ENCODE measurements at places on chromosomes 7 and 10. TPM values are rescaled to one million over a fixed set of nuclear protein-coding genes. Genes with fewer than 3 reads are reported as not detected.

LRRN3 gene
- 3.7 TPM for total RNA-seq

BLOC1S2 gene
- 49.2 TPM for total RNA-seq

MYL10 gene
- not detected for total RNA-seq

ADAMTS14 gene
- total RNA-seq = 2.2 TPM

PRR15 gene
- total RNA-seq = 0.43 TPM

ASAH2 gene
- total RNA-seq = 0.72 TPM

AGBL3 gene
- total RNA-seq = 0.22 TPM

FRAT1 gene
- total RNA-seq = 1.8 TPM

CAMK1D gene
- 5.7 TPM for total RNA-seq

PPP1R3A gene
- total RNA-seq = not detected

CCDC172 gene
- total RNA-seq = not detected

CALML3 gene
- not detected for total RNA-seq

KCNMA1 gene
- 54.7 TPM for total RNA-seq

CLRN3 gene
- total RNA-seq = not detected

FANK1 gene
- 2.6 TPM for total RNA-seq

SORCS3 gene
- not detected for total RNA-seq

SRRT gene
- total RNA-seq = 42.7 TPM

HTRA1 gene
- 14.0 TPM for total RNA-seq

WNT16 gene
- total RNA-seq = 3.9 TPM

JAZF1 gene
- total RNA-seq = 13.1 TPM

CCDC146 gene
- 1.0 TPM for total RNA-seq

ELN gene
- total RNA-seq = 0.86 TPM
